ENCODE measurements at places on chromosomes 16 and 17.
A peak's percentile ranks its signal among the peaks of the same experiment; 100 is the strongest.

- no peak for DNase-seq
Observed at GRCh38 chr17:59851439-59852375, 41.0 kb downstream of the TUBD1 start.

- DNase-seq: no peak
Observed at GRCh38 chr16:19083670-19084069, 16.3 kb downstream of the COQ7 start.

DNA sequence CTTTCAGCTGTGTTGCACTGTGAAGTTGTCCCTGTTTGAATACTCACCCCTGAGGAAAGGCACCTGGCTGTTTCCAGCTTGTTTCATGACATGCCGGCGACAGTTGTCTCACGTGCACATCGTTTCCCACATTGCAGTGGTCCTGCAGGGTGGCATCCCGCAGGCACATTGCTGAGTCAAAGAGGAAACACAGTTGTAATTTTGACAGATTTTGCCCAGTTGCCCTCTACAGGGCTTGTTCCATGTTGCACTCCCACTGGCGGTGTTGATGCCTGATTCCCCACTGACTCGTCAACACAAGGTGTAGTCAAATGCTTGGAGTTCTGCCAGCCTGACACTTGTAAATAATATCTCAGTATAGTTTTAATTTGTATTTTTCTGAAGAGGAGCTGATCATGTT, 23.8 kb downstream of the EPN2 start:
- DNase-seq: no peak

GRCh38 chr16:23908790-23909189, 73.0 kb downstream of the PRKCB start:
- no peak for DNase-seq

DNA sequence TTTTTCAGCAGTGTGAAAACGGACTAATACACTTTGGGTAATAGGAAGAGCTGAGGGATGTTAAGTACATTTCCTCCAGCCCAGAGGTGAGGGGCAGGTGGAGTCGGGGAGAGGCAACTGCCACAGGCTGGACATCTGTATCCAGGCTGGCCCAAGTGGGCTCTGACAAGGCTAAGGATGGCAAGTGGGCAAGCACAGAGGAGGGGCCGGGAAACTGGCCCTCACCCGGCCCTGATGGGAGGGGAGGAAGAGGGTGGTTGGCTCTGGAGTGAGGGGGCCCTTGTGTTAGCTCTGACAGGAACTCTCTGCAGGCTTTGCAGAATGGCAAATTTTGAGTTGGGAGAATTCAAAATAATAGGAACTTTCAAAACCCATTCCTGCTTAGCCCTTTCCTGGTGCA, 251.0 kb upstream of the TNRC6C start:
- DNase-seq: no peak

DNA sequence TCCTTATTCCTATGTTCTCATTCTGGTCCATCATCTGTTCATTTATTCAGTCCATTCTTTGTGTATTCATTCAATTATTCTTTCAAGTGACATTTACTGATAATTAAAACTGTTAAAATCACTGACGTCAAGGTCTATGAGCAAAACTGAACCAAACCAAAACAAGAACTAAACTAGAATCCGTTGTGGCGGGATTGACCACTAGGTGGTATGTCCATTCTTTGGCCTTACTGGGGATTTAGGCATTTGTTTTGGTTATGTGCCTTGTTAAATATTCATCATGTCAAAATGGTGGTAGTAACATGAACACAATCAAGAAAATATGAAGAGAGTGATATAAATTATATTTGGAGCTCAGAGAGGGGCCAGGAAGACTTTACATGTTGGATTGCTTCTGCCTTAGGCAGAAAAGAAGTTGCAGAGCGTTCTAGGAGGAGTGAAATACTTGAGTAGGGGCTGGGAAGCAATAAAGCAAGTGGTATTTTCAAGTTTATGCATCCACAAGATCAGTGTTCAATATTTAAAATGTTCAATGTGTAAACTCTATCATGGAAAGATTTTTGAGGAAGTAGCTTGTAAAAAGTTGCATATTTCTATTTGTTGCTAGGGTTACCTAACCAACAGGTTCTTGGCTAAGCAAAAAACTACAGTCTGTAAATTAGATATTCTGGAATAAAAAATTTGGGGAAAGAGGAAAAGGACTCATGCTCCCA, 129.0 kb downstream of the CDH13 start:
- DNase-seq: no peak

DNA sequence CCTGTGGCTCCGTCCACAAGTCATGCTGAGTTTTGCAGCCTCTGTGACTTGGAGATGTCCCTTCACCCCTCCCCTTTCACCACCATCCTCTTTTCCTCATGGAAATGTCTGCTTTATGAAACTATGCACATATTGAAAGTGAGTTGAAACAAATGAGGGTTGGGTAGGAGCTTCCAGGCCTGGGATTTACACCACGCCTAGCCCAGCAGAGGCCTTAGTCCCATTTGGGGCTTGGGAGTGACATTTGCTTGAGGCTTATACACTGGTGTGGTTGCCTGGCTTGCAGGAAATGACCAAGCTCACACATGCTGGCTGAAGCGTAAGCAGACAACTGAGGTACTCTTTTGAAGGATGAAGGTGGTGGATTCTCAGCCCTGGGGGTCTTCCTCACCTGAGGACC, 10.5 kb upstream of the SPNS1 start:
- DNase-seq: no peak

GRCh38 chr17:13734880-13735279, 133.2 kb upstream of the HS3ST3A1 start:
- DNase-seq: no peak

- DNase-seq: no peak
Observed at GRCh38 chr16:52812678-52813556, 239.8 kb downstream of the CHD9NB start.

DNA sequence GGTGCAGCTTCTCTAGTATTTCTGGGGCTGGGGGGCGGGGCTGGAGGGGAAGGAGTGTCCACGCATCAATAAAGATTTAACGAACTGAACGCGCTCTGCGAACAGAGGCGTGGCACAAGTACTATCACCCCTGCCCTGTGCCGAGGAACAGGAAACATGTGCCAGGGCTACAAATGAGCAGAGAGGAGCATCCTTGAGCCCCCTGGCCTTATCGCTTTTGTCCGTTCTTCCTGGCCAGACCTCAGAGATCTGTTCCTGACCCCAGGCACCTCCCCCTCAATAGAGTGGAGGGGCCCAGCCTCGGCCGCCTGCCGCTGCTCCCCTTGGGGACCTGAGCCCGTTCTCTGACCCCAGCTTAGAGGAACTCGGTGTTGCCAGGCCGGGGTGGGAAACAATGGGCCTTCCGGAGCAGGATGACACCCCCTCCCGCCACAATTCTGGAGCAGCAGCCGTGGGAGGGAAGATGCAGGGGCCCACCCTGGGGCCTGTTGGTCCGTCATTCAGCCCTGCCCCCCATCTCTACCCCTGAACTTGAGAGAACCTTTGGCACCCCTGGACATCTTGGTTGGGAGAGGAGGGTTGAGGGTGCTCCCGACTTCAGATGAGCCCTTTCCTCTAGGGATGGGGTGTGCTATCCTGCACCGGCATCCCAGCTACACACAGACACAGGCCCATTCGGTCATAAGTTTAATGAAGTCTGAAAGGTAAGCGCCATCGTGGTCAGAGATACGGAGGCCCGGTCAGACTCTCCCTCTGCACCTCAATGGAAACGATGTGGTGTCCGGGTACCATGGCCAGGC, 1.1 kb downstream of the NAA38 start:
- peak; percentile 22 for DNase-seq

- DNase-seq: no peak
Observed at GRCh38 chr17:14341866-14342265, 41.0 kb downstream of the HS3ST3B1 start.

- DNase-seq: no peak
Observed at GRCh38 chr16:17519101-17519955, 48.6 kb upstream of the XYLT1 start.

DNA sequence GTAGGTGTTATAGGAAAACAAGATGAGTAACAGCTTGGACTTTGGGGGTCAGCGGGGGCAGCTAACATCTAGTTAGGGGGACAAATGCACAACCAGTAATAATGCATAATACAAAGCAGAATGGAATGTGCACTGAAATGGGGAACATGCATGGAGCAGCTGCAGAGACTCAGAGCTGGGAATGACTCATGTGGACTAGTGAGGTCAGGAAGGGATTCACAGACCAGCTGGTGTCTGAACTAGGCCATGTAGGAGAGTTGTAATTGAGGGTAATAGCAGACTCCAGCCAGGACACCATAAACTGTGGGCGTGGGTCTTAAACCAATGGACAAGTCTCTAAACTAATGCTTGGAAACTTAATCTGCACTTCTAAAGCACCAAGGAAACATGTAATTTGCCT, 176.8 kb upstream of the ASIC2 start:
- no peak for DNase-seq

GRCh38 chr17:49932901-49933300, 36.1 kb upstream of the DLX4 start:
- DNase-seq: no peak

DNA sequence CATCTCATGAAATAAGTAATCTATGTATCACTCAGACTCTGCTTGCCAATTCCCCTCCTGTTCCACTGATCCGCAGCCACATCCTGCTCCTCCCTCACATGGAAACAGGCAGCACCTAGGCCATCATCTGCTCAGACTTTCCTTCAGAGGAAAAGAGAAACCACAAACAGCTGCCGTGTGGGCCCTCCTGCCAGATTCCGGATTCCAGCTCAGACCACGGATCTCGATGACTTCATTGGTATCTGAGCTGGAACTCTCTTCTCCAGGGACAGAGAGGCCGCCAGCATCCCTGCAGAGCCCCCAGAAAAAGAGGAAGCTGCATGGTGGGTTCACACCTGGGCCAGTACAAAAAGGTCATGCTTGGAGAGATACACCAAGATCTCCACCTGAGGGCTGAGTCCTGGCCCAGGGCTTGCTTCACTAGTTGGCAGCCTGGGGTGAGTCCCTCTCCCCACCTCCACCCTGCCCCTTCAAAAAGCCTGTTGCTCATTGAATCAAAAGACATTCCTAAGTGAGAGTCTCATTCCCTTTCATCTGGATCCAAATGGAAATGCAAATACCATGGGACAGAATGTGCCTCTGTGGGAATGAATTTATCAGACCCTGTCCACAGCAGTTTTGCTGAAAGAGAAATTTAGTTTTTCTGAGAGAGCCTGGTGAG, 47.2 kb downstream of the HOXB1 start:
- DNase-seq: no peak

DNA sequence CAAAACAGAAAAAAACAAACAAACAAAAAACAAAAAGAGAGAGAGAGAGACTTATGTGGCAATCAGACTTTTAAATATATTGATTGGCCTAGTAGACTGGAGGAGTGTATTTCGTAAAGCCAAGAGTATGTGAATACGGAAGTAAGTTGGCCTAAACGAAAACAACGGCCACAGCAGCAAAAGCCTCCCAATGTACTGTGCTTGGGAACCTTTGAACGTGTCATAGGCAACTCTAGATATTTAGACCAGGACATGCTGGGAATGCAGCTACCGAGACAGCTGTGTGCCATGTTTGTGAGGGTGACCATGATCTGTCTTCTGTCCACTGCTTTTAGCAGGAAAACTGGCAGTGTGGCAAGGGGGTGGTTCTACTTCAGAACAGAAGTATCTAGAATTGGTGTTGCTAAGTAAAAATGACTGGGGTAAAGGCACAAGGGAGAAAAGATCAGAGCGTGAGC, 7.4 kb downstream of the MAF start:
- no peak for DNase-seq

- DNase-seq: no peak
Observed at GRCh38 chr16:23408242-23408822, 44.7 kb downstream of the COG7 start.

GRCh38 chr17:53543472-53543871, 279.3 kb upstream of the KIF2B start:
- no peak for DNase-seq

DNA sequence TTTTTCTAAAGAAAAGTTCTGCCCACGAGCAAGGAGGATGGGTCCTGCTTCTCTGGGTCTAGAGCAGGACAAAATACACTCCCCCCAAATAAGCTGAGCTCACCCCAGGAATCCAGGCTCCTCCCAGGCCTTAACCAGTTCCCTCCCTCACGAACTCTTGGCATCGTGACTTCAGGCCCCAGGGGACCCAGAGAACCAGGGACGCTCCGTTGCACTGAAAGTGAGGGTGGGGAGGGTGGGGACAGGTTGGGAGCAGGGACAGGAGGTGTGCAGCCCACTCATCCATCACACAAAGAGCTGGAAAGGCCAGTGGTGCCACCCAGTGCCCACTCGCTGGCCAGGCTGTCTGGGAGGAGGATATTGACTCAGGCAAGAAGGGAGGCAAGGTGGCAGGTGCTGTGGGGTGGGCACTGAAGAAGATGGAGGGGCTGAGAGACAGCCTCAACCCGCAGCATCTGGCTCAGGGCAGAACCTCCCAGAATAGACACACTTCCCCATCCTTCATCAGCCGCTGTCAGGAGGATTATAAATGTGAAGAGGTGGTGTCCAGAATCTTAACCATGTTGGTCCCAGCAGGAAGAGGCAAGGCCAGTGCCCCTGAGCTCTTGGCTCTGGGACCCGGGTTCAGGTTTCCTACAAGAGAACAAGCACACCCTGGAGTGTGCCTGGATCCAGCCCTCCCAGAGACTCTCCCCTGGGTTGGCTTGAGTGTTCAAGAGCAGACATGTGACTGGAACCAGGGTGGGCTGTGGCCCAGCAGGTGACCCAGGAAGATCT, 67.9 kb upstream of the RPL38 start:
- no peak for DNase-seq

DNA sequence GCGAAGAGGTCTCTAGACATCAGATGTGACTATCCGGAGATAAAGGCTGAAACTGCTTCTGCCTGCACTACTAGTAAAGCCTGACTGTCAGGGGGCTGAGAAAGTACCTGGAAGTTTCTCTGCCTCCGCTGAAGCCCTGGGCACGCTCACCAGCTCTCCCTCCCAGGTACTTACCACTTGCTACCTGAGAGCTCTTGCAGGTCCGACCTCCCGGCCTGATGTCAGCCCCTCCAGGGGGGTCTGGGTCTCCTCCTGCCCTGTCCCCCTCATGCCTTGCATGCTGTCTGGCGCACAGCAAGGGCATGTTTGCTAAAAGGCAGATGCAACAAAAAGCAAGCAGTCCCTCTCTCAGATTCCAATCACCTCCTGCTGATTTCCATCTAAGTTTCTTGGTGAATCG, 17.4 kb downstream of the ZDHHC7 start:
- DNase-seq: no peak

- no peak for DNase-seq
Observed at GRCh38 chr17:80002690-80003490, 32.8 kb downstream of the TBC1D16 start.

DNA sequence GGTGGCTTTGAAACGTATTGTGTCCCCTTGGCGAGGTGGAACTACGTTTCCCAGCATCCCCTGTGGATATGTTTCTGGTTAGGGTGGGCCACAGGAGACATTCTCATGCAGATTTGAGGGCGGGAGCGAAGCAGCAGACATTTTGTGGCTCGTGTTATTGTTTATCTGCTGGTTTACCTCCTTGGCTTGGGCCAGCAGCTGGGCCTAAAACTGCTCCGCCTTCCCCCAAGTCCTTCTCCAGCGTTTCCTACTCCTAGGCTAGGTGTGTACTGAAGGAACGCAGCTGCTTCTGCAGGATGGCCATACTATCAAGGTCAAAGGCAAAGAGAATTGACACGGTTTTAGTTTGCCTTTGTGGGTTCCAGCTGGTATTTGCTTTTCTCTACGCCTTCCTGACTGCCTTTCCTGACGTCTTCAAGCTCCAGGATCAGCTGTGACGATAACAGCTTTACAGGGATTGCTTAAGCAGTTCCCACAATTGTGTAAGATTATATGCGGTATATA, 17.2 kb upstream of the WSB1 start:
- DNase-seq: no peak

- DNase-seq: no peak
Observed at GRCh38 chr17:50152736-50153135, 2.3 kb upstream of the PPP1R9B start.

GRCh38 chr17:9648521-9649110, 3.3 kb downstream of the USP43 start:
- no peak for DNase-seq

All from activated T-cell treated with anti-CD3 and anti-CD28 coated beads for 24 hours (primary cell).